ENCODE measurements at places on chromosomes 16 and 17.

DNA sequence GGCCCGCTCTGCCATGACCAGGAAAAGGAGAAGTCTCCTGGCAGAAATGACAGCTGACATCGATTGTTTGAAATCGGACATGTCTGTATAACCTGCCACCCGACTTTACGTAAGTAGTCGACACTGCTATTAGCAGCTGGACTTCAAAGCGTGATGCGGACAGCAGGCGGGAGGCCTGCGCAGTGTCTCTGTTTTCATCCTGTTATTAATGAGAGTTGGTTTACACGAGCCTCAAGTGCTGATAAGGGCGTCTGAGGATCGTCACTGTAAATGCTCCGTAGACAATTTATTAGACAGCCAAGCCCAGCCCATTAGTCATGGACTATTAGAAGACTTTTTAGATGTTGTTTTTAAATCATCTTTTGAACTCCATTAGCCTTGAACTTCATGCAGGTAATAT, 328.3 kb downstream of the FOXL1 start:
- no peak for DNase-seq

GRCh38 chr16:19872935-19873334, 11.7 kb downstream of the GPRC5B start:
- no peak for DNase-seq

- no peak for DNase-seq
Measured at GRCh38 chr17:76757256-76757655, 19.3 kb downstream of the MFSD11 start.

- no peak for DNase-seq
Measured at GRCh38 chr17:28482551-28483199, 9.2 kb downstream of the SLC13A2 start.

DNA sequence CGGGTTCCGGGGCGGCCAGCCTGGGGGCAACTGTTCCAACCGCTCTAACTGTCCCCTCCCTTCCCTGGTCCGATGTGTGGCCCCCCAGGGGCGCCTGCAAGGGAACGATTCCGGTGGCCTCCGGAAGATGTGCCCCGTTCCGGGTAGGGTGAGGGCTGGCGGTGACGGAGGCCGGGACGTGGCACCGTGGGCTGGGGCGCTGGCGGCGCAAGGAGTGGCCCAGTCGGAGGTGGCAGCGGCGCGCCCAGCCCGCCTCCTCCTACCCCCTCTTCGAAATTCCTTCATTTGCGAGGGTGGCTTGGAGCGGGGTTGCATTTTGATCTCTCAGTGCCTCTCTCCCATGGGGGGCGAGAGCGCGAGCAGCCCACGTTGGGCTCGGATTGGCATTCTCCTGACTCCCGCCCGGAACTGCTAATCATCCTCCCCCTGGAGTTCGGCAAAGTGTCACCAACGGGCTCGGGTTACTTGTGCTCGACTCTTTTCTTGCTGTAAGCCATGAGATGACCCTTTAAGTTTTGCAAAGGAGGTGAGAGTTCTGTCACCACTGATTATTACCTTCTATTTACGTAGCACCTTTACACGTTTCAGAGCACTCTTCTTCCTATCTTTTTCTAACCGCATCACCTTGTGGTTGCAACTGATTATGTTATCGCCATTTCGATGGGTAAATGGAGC, 622 bp downstream of the NDEL1 start:
- peak; percentile 51 for DNase-seq

- no peak for DNase-seq
Measured at GRCh38 chr17:45096926-45097325, 35.4 kb downstream of the PLCD3 start.

DNA sequence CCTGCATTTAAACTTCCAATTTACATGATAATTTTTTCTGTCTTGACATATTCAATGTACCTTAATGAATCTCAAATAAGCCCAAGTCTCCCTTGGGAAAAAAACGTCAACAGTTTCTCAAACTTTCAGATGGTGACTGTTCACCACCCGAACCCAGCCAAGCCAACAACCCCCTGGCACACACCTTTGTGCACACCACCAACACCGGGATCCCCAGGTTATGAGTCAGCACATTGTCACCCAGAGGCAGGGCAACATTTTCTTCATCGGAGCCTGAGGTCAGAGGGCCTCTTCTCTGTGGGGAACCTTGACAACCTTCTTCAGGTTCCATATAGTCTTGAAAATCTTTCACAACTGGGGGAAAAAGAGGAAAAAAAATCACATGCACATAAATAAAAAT, 15.5 kb downstream of the DYNC1LI2 start:
- no peak for DNase-seq

DNA sequence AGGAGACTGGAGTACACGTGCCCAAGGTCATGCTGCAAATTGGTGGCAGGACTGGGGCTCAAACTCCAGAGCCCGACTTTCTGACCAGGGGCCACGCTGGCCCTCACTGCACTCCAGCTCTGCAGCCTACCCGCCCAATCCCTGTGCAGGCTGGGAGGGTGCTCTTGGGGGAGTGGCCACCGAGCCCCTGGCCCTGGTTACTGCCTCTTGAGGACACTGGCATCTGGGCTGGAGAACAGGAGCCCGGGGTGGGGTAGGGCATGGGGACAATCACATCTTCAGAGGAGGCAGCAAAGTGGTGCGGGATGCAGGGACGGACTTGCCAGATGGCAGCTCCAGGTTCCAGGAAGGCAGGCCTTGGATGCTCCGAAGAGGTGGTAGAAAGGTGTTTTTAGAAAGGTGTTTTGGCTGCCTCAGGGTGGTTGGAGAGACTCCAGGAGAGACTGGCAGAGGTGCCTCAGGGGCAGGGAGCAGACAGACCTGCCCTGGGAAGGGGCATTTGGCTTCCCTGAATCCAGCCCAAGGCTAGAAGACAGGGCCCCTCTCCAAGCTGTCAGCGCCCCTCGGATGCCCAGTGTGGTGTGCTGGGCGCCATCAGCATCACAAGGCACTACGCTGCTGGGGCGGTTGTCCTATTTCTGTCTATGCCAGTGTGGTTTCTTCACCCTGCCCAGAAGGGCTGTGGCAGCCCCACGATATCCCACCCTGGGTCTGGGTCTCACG, 220.6 kb downstream of the NTN1 start:
- DNase-seq, result no peak

- no peak for DNase-seq
Measured at GRCh38 chr16:1089439-1089821, 6.6 kb downstream of the C1QTNF8 start.

DNA sequence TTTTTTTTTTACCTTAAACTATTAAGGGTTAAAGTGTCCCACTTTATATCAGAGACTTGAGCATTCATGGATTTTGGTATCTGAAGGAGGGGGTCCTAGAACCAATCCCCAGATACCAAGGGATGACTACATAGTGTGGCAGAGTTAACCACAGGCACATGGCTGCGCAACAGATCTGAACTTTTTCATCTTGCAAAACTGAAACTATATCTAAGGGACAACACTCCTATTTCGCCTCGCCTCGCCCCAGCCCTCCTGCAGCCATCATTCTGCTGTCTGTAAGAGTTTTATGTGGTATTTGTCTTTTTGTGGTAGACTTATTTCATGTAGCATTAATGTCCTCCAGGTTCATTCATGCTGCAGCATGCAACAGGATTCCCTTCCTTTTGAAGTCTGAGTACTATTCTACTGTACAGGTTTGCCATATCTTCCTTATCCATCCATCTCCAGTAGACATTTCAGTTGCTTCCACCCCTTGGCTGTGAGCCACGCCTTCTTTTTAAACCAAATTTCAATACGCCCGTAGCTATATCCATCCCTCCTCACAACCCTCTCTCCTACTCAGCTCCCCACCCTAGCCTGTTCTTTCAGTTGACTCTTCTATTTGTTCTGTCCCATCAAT, 53.2 kb downstream of the AMFR start:
- no peak for DNase-seq

GRCh38 chr17:44108440-44109311, 14.8 kb downstream of the HDAC5 start:
- no peak for DNase-seq

DNA sequence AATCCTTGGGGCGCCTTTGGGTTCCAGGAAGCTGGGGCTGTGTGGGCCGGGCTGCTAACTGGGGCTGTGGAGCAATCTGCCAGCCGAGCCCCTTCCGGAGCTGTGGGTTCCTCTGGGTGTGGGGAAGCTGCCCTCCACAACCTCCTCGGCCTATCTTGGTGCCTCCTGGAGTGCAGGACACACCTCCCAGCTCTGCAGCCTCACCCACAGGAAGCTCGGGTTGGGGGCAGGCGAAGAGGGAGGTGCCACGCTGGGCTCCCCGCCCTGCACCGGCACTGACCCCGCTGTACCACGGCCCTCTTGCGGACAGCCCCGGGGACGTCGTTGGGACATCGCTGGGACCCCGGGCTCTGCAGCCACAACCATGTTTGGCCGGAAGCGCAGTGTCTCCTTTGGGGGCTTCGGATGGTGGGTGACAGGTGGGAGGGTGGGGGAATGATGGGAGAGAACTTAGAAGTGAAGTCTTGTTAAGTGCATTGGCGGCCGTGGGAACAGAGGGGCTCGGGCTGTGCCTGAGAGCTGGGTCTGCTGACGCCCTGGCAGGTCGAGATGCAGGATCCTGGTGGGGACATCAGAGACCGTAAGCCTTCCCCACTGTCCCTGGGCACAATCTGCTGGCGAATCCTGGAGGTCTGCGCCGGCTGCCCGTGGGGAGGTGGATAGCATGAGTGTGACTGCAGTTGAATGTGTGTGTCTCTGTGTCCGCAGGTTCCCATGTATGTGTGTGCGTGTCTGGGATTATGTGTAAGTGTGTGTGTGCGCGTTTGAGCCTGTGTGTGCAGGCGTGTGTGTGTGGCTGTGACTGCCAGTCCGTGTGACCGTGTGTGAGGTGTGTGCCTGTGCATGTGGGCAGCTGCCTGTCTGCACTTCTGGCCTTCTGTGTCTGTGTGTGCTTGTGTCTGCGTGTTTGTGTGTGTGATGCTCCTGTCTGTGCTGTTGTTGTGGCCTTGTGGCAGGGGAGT, at the start of gene RAP1GAP2:
RAP1GAP2 (plus strand) TSS at position 275 of the 962 bp plus-strand sequence; CDS start at position 365, 90 bp downstream.
- peak; percentile 34 for DNase-seq

GRCh38 chr17:2034157-2034556, 4.2 kb downstream of the DPH1 start:
- DNase-seq, result no peak

DNA sequence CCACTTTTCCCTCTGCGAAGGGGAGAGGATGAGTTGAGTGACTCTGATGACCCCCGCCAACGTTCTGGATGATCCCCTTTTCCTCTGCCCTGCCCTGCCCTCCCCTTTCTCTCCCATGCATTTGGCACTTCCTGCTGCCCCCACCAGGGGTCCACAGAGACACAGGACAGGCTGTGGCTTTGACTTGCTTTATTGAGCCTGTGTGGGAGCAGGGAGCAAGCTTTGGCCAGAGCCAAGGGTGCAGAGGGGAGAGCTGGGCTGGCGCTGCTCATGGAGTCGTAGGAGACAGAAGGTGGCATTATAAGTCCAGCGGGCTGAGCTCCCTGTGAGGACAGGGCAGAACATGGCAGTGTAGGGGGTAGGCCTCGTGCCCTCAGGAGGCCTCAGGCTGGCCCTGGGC, 1.6 kb downstream of the PPY start:
- no peak for DNase-seq

GRCh38 chr17:40068584-40068916, 5.8 kb downstream of the THRA start:
- no peak for DNase-seq

GRCh38 chr17:300881-301280, 51.7 kb downstream of the RPH3AL start:
- no peak for DNase-seq

DNA sequence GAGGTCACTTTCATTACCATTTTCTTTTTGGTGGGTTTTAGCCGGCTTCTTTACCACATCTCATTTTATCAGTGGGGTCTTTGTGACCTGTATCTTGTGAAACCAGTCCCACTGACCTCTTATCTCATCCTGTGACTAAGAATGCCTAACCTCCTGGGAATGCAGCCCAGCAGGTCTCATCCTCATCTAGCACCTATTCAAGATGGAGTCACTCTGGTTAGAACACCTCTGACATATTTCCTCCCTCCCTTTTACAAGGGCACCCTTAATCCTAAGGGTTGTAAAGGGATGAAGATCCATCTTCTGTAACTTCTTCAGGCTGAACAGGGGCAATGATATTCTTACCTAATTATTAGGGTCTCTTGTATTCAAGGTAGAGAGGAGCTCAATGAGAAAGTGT, 107.9 kb upstream of the HAS3 start:
- DNase-seq, result no peak

DNA sequence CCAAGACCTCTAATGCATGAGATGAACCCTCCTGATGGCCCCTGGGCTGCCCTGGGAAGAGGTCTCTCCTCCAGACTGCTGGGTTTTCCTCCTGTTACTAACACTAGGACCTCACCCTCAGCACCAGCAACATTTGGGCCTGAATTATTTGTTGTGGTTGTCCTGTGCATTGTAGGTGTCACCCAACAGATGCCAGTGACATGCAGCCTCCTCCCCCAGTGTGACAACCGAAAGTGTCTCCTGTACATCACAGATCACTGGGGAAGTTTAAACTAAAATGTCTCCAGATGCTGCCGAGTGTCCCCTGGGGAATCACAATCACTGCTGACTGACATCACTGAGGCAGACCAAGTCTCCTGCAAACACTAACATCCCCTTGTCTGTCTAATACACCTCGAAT, 74.8 kb downstream of the SLC5A11 start:
- DNase-seq, result no peak

DNA sequence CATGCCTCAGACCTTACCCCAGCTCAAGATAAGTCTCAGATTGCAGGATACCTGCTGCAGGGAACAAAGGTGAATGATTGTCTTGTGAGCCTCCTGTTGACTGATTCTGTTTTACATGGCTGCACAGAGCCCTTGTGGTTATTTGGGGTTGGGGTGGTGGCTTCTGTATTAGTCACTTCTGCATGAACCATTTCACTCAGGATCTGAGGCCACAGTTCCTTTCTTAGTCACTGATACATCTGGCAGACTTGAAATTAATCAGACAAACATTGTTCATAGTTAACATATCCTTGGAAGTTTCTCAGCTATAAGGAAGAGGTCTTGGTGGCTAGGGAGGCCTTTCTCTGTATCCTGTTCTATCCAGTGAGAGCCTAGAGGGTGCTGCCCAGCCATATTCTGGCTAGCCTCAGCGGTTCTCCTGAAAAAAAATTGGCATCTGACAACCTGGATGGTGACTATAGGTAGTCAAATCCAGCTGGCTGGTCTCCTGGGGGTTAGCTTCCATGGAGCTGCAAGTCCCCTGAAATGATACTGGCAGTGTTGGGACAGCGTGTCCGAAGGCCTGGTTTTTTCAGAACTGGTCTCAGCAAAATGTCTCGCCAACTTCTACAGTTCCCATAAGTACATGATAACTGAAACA, 8.4 kb upstream of the PLK1 start:
- DNase-seq, result no peak

- no peak for DNase-seq
Measured at GRCh38 chr16:49596068-49596467, 222.5 kb downstream of the C16orf78 start.

DNA sequence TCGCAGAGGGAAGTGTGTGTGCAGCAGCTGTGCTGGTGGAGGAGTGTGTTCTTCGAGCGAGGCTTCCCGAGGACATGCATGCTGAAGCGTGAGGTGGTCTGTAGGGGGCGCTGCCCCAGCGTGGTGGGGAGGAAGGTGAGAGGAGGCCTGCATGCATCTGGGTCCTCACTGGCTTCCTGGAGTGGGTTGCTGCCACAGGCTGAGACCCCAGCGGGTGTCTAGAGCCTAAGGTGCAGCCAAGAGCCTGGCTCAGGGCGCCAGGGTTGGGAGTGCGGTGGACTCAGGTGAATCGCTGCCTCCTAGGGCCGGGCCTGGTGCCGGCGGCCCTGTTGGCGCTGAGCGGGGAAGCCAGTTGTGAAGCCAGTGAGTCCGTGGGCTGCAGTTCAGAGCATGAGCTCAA, 7.5 kb upstream of the HSD3B7 start:
- no peak for DNase-seq

GRCh38 chr17:69228576-69228975, at the start of gene ABCA10:
Gene ABCA10, minus strand, starts transcription at chr17:69228824. Its CDS starts 3,466 bp downstream, at chr17:69225358.
- DNase-seq, result no peak
